GM12878 (cell line): ENCODE measurements at places on chromosomes 2 and 18.

- DNase-seq = no peak
Measured at GRCh38 chr2:96631804-96632435, 6.2 kb downstream of the KANSL3 start.

DNA sequence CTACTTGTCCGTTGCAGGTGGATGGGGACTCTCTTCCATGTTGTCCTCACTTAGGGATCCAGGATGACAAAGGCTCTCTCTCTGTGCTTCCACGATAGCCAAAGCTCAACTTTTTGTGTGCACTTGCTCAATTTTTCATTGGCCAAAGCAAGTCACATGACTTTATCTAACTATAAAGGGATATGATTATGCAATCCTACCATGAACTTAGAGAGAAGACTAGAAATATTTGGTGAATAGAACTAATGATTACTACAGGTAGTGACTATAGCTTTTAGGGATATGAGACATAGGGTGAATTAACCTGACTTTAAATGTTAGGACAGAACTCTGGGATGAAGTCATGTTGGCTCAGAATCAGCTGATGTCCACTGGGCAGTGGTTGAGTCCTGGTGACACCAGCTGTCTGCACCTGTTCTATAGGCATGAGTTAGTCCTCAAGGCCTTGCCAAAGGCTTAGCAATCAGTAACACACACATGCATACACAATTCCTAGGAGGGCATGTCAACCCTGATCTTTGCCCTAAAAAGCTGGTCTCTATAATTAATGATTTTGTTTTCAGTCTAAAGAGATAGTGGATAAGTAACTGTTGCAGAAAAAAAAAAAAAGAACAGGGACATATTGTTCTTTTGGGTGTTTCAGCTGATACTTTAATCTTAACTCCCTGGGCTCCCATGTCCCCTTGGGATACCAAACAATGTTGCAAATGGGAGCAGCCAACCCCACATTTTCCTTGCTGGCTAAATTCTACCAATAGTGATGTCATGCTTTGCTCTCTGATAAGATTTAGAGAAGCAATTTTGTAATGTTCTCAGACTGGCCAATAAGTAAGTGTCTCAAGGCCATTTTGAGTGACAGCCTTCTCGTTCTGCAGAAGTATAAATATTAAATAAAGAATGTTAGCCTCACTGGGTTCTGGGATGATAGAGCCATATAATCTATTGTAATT lies 12.5 kb upstream of the HK2 start:
- no peak for DNase-seq

DNA sequence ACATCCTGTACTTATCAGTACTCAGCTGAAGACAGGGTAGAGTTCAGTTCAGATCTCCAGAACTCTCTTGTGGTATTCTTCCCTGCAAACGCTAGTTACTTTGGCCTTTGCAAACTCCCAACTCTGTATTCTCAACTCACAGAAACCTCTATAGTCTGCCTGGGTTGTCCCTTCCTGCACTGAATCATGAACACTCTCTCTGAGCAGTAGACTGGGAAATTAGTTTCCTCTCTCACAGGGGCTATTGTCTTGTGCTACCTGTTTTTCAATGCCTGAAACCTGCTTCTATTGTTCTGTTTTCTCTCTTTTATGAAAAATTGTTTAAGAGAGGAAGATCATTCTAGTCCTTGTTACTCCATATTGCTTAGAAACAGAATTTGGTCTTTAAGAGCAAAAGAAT lies 134.7 kb downstream of the VIT start:
- no peak for DNase-seq

- DNase-seq = no peak
Measured at GRCh38 chr2:124091721-124092120, 66.6 kb downstream of the CNTNAP5 start.

DNA sequence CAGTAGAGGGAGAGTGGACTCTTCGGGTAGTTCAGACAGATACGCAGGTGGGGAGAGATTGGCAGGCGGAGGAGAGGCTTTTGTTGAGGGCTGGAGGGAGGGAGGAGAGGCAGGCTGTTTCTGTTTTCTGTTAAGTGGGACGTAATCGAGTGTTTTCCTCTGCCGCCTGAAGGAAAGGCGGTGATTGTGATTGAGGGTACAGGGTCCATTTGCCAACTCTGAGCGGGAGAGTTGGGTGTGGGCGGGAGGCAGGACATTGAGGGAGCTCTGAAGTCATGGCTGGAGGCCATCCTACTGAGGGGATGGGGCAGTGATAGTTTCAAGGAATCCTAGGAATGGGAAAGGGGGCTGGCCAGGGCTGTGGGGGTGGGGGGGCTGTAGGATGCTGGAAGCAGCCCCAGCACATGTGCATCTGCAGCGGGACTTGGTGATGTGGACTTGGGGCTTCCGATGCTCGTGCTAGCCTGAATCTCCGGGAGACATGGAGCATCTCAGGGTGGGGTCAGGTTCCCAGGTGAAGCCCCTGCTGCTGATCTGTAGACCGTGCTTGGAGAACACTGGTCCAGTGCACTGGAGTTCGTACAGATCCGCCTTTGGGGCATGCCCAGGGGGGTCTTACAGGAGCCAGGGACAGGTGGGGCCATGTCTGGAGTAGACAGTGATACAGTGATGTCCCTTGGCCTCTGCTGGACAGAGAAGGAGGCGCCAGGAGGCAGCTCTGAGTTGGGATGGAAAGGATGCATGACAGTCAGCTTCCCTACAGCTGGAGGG lies 167.5 kb downstream of the AGAP1 start:
- no peak for DNase-seq

- DNase-seq = no peak
Measured at GRCh38 chr2:152497481-152498052, 162.6 kb downstream of the FMNL2 start.

GRCh38 chr18:45054636-45055035 lies 373.9 kb downstream of the SETBP1 start:
- no peak for DNase-seq

GRCh38 chr2:39141334-39142271 lies 20.8 kb upstream of the SOS1 start:
- no peak for DNase-seq

- DNase-seq = no peak
Measured at GRCh38 chr2:120855855-120856405, 120.3 kb downstream of the GLI2 start.

GRCh38 chr18:36448384-36449290 lies 151.1 kb downstream of the FHOD3 start:
- no peak for DNase-seq

- no peak for DNase-seq
Measured at GRCh38 chr2:97885841-97886240, 109.9 kb downstream of the TMEM131 start.

DNA sequence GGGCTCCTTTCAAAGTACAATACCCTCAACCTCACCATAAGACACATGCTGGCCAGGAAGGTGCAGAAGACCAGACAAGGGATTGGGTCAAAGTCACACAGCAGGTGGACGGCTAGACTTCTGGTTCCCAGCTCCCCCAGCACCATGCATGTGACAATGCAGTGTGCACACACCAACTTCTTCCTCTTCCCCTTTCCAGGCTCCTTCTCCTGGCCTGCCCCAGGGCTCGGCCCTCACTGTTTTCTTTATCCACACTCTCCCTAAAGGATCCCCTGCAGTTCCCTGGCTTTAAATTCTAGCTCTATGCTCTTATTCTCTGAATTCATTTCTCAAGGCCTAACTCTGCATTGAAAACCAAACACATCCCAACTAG lies 82.3 kb downstream of the LOXHD1 start:
- no peak for DNase-seq

DNA sequence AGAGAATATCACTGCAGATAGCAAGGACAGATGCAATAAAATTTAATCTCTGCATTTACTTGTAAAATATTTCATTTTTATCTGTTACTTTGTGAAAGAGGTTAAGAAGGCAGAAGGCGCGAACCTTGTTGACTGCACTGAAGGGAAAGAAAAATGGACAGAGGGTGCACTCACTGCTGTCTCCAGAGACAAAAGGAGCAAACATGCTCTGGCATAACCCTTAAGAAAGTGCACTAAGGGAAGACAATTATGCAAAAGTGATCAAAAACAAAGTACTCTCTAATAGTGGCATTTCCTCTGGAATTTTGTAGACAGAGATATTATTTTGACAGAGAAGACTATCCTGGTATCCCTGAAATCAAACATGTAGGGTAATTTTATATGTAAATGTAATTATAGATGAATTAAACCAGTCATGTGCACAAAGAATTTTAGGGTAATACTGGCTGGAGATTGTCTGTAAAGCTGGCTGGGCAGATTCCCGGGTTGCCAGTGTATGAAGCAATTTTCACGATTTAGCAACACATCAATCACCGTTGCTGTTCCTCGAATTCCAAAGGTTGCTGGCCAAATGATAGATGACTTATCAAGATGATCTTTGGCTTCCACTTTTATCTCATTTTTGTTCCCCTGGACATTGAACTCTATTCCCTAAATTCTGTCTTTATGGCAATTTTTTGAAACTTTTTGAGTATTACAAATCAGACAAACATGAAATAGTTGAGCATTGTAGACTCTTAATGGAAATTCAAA lies 1176.9 kb downstream of the SUCLG1 start:
- no peak for DNase-seq

- no peak for DNase-seq
Measured at GRCh38 chr2:105144941-105145300, 96.6 kb upstream of the GPR45 start.

DNA sequence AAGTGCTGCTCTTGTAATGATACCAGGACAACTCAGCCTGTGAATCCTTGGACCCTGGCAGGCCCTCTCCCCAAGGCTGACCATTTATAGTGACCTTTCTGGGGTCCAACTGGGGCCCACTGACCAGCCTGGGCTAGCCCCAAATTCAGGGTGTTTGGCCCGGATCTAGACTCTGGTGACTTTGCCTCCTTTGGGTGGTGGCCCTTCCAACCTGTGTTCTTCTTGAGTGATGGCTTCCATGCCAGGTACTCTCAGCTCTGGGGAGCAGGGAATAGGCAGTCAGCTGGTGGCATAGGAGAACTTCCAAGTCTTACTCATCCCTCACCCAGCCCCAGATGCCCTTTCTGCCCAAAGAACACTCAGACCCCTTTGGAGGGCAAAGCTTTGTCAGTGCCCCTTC lies 10.3 kb downstream of the MYO7B start:
- DNase-seq = no peak

GRCh38 chr2:43005245-43005974 lies 213.0 kb upstream of the HAAO start:
- no peak for DNase-seq

- DNase-seq = no peak
Measured at GRCh38 chr2:235521844-235522243, 28.0 kb downstream of the AGAP1 start.

GRCh38 chr2:68317971-68318913 lies 1.5 kb downstream of the CNRIP1 start:
- DNase-seq = no peak

DNA sequence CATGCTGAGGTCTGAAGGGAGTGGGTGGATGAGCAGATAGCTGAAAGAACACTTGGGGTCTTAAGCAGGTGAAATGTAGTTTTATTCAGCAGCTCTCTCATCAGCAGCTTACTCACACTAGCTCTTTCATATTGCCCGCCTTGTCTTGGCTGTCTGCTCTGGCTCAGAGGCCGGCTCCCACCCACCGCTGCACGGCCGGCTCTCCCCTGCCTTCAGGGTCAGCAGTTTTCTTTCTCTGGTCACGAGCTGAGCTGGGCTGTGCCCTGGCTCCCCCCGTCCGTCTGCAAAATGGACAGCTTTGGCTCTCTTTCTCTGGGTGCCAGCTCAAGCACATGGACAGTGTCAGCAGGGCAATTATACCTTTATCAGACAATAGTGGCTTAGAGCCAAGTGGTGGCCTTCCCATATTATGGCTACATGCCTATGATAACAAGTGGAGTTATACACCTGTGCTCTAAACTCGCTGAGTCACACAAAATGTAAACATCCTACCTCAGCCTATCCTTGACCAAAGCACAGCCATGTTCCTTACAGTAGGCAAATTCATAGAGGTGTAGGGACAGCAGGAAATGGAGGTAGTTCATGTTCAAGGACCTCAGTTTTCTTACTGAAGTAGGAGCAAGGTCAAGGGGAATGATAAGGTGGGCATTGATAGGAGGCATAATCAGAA lies 224.8 kb downstream of the SOCS6 start:
- DNase-seq = no peak

DNA sequence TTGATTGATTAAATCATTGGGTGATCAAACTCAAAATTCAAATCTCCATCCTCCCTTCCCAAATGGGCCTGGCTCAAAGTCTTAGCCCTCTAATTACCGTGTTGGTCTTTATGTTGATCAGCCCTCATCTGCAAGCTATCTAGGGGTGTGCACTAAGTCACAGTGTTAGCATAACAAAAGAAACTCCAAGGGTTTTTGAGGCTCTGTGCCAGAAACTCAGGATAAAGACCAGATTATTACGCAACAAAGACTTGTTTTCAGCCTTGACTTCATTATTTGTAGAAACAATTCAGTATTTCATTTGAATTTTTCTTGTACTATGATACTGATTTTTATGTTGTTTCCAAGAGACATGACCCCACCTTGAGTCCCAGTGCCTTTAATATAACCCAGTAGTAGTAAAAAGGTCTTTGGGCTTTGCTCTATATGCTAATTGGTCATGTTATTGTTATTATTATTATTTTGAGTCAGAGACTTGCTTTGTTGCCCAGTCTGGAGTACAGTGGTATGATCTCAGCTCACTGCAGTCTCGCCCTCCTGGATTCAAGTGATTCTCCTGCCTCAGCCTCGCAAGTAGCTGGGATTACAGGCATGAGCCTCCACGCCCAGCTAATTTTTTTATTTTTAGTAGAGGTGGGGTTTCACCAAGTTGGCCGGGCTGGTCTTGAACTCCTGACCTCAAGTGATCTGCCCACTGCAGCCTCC lies 13.9 kb downstream of the PSMD14 start:
- DNase-seq = no peak

DNA sequence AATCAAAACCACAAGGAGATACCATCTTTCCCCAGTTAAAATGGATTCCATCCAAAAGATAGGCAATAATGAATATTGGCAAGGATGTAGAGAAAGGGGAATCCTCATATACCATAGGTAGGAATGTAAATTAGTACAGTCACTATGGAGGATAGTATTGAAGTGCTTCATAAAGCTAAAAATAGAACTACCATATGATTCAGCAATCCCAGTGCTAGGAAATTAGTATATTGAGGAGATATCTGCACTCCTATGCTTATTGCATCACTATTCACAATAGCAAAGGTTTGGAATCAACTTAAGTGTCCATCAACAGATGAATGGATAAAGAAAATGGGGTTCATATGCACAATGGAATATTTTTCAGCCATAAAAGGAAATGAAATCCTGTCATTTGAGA lies 251.2 kb downstream of the ZNF804A start:
- no peak for DNase-seq

GRCh38 chr2:132876745-132877391 lies 206.9 kb upstream of the LYPD1 start:
- DNase-seq = no peak

GRCh38 chr2:15259356-15259756 lies 301.8 kb downstream of the NBAS start:
- DNase-seq = no peak
